NCI-H1092 treated with DMSO at 0.1 percent for 48 hours (cell line): ENCODE measurements at places on chromosomes 6 and 20.

DNA sequence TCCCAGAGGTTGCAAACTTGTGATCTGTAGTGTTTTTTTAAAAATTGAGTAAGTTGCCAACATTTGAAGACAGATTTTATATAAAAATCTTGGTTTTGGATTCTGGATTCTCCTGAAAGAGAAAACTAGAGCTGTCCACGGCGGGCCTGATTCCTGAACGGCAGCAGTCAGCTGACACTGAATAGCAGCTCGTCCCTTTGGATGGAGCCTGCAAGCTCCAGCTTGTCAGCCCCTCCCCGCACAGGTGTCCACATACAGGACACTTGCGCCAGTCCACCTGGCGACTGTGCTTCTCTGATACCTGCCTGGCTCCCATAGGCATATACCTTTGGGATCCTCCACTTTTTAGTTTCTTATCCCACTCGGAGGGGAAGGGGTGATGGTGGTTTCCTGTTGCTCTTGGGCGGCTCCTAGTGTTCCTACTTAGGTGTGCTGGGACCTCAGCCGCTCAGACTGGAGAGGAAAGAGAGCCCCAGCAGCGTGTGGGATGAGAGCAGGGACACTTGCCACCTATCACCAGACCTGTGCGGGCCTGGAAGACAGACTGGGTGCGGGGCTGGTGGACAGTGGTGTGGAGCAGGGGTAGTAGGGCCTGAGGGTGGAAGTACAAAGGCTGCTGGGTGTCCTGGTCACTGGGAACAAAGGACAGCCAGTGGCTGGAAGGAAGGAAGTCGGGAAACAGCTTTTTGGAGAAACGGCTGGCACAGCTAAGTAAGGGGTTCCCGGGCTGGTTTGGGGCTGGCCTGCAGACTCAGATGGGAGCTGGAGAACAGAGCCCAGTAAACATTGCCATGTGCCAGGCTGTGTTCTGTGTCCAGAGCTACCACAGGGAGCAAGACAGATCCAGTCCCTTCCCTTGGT lies 18.3 kb downstream of the GHRH start:
- no peak for DNase-seq

GRCh38 chr6:30019819-30020218 lies 41.2 kb upstream of the POLR1H start:
- DNase-seq: no peak

DNA sequence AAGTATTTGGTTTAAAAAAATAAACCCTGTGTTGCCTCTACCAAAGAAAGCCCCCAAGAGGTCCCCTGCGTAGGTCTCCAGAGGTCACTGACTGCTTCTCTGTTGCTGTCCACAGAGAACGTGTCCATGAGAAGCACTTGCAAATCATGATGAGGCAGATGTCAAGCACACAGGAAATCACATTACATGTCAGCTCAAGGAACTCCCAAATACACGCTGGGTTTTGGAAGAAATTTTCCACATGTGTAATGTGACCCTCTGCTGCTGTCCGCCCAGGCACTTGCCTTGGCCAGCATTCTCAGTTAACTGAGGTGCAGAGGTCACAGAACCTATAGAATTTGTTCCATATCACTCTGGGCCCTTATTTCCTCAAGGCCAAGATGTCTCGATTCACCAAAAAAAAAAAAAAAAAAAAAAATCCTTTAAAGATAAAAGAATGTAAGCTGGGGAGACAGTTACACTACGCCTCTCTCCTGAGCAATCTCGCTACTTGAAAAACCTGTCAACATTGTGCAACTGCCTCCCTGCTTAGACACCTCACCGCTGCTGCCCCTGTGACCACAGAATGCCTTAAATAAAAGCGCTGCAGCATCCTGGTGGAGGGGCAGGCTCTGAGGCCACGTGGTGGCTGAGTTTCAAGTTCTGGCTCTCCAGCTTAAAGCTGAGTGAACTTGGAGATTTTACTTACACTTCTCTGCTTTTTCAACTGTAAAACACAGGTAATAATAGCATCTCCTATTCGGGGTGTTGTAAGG lies 42.3 kb downstream of the SLC22A23 start:
- DNase-seq: no peak

DNA sequence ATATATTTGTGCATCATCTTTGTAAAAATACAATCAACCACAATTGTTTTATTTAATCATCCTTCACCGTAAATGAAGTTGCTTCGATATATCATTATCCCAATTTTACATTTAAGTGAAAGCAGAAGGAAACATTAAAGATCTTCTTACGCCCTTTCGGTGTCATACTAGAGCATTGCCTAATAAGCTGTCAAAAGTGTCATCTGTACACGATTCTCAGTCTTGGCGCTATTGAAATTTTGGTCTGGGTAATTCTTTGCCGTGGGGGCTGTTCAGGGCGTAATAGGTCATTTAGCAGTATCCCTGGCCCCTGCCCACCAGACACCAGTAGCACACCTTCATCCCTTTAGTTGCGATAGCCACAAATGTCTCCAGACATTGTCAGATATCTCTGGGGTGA lies 40.4 kb upstream of the TMEM170B start:
- DNase-seq: no peak

GRCh38 chr6:124148236-124148957 lies 344.7 kb downstream of the NKAIN2 start:
- DNase-seq: no peak

- no peak for DNase-seq
These were observed 78.7 kb downstream of the NCOA7 start for GRCh38 chr6:125869427-125869826.

GRCh38 chr6:156869980-156870398 lies 92.8 kb downstream of the ARID1B start:
- no peak for DNase-seq

- no peak for DNase-seq
These were observed 21.9 kb upstream of the MBOAT1 start for GRCh38 chr6:20234136-20234535.

- no peak for DNase-seq
These were observed 64.5 kb downstream of the JAG1 start for GRCh38 chr20:10609276-10609675.

DNA sequence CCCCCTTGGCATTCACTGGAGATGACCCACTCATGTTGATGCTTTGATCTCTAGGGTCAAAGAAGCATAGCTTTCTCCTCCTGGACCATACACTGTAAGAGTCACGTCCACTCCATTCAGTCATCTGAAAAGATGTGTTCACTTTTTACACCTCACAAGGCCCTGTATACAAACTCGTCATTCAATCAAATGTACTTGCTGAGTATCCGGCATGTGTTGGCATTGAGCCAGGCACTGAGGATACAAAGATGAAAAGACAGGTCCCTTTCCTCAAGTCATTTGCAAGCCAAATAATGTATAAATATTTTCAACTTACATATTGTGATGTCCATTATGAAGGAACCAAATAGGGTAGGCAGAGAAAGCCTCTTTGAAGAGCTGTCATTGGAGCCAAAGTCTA lies 32.6 kb upstream of the CSNK2A1 start:
- DNase-seq: no peak

DNA sequence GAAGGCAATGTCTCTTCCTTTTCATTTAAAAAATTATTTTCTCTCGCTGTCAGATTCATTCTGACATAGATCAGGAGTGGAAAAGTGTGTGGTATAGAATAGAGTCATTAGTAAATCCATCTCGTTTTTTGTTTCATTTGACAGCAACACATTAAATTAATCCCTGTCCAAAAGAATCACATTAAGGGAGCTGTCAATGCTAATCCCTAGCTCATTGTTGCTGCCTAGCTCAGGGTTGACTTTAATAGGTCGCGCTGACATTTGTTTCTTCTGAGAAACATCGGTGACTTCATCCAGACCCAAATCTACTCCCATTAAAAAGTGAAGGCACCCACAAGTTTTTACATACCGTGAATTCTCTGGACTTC lies 25.4 kb upstream of the MAP3K7 start:
- no peak for DNase-seq

- no peak for DNase-seq
These were observed 637.5 kb upstream of the MAN1A1 start for GRCh38 chr6:119986934-119987549.

GRCh38 chr6:155916846-155917624 lies 461.4 kb upstream of the NOX3 start:
- DNase-seq: no peak

- no peak for DNase-seq
These were observed 46.7 kb downstream of the SRC start for GRCh38 chr20:37392441-37393195.

DNA sequence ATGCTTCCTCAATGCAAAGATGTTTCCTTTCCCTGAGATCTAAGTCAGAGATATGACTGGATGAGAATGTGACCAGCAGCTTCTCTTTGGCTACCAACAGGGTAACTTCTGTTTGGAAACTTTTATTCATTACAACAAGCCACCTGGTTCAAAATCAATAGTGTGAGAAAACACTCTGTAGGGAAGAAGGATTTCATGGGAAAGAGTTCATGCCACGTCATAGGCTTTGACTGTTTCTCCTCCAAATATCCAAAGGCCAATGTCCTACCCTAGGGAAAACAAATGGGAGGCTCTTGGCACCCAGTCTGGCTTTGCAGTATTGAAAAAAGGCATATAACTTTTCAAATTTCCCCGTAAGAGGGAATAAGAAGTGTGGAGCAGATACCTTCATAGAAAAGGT lies 245.5 kb downstream of the FNDC1 start:
- no peak for DNase-seq

DNA sequence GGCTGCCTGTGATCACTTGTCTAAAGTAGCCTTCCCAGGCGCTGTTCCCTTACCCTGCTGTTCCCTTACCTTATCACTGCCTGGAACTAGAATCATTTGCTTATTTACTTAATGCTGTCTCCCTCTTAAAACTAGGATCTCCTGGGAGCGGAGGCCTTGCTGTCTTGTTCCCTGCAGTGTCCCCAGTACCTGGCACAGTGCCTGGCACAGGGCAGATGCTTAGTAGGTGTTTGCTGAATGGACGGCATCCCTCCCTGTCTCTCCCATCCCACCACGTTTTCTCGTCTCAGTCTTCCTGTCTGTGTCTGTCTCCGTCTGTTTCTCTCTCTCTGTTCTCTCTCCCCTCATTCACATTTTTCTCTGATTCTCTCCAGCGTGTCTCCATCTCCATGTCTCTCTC lies 99.9 kb upstream of the MYL9 start:
- no peak for DNase-seq

- DNase-seq: no peak
These were observed 3.3 kb upstream of the SLC29A1 start for GRCh38 chr6:44219815-44220784.

GRCh38 chr6:143099647-143100046 lies 39.0 kb downstream of the AIG1 start:
- DNase-seq: no peak

GRCh38 chr6:60643870-60644269 lies 1642.2 kb downstream of the KHDRBS2 start:
- DNase-seq: no peak

GRCh38 chr6:14135893-14136539 lies 18.4 kb downstream of the CD83 start:
- DNase-seq: no peak

DNA sequence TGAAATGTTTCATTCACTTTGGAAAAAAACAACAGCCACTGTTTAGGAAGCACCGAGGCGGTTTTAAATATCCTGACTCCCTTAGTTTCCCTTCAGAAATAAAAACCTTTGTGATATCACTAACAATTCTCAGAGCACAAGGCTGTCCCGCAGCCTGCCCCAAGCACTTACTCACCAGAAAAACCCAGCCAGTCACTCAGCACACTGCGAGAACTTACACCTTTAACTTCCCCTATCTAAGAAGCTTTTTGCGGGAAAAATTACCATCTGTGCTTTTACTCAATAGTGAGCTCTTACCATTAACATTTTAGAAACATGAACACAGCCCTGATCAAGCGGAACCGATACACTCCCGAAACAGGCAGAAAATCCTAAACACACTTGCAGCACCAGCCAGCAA lies 9.3 kb downstream of the ZBTB46 start:
- no peak for DNase-seq

GRCh38 chr6:39471954-39472659 lies 149.6 kb upstream of the KCNK16 start:
- DNase-seq: no peak

DNA sequence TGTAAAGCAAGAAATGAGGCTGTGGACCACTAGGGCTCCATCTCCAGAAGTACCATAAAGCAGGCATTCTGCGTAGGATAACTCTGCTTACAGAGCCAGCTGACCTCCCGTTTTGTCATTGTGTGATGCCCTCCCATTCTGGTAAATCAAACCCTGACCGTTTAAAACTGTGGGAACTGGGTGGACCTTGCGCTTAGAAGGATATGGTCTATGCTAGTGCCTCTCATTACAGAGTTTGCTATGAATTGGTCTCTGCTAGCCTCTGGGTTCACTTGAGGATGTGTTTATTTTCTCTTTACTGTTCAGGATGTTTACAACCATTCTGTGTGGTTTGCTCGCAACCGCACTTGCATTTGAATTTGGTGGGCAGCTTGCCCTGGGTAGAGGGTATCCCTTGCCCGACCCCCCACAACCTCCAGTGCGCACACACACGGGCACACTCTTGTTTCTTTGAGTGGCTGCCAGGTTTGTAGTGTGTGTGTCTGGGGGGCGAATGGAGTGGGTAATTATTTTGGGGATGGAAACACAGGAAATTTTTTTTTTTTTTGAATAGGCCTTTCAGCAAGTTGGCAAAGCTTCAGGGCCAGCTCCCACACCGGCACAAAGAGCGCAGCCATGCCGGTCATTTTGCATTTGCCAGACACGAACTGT lies 198.3 kb downstream of the JARID2 start:
- DNase-seq: peak; percentile 65

DNA sequence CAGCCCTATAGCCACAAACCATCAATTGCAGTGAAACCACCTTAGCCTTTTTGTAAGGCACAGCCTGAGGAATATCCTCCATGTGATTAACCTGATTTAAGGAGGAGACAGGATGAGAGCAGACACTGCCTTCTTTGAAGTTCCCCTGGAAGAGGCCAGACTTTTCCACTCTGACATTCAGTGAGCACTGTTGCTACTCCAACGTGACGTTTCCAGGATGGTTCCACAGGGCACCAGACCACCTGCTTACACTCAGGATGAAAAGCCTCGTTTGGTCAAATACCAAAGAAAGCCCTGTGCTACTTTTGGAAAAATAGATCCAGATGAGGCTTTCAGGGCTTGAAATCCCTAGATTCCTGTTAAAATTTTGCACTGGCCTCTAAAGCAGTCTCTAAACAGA lies 1102.1 kb upstream of the FLRT3 start:
- DNase-seq: no peak

GRCh38 chr6:159043251-159043650 lies 1.5 kb downstream of the TAGAP start:
- DNase-seq: no peak

DNA sequence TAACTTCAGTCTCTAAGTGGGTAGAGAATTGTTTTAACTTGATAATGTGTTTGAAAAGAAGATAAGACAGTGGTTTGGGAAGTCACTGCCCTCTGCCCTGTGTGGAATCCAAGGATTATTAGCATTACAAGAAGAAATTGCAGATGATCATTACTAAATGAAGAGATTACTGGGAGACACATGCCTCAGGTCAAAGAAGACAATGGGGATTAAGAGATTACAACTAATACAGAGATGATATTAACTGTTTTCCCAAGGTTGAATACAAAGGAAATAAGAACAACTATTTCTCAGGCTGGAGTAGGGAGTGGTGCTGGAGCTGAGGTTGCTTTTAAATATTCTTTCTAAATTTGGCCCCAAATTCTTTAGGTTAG lies 166.0 kb downstream of the TRMT11 start:
- no peak for DNase-seq

GRCh38 chr6:35993150-35993549 lies 31.3 kb downstream of the SLC26A8 start:
- DNase-seq: no peak
